ENCODE measurements at places on chromosomes 5 and 9. TPM values are rescaled to one million over a fixed set of nuclear protein-coding genes. Genes with fewer than 3 reads are reported as not detected.

The DOLPP1 gene
- total RNA-seq, result 11.6 TPM

The RORB gene
- 5.6 TPM for total RNA-seq

The TMEM215 gene
- total RNA-seq, result not detected

The ARSK gene
- total RNA-seq, result 21.6 TPM

The ARHGEF28 gene
- total RNA-seq, result 40.2 TPM

The HABP4 gene
- 9.9 TPM for total RNA-seq

The PSD2 gene
- not detected for total RNA-seq

The CCDC183 gene
- total RNA-seq, result 0.32 TPM

The NUTM2G gene
- not detected for total RNA-seq

The CPLANE1 gene
- 31.9 TPM for total RNA-seq

The STPG3 gene
- total RNA-seq, result not detected

The C9orf43 gene
- total RNA-seq, result 0.43 TPM

The PCDHA1 gene
- total RNA-seq, result under 0.01 TPM

The TAF1L gene
- not detected for total RNA-seq
